Mesendoderm (in vitro differentiated cells): ENCODE measurements at places on chromosomes 2 and 18.

- DNase-seq = no peak
Measured at GRCh38 chr2:12543978-12544558, 172.7 kb upstream of the TRIB2 start.

- DNase-seq = no peak
Measured at GRCh38 chr2:237478979-237479378, 8.1 kb upstream of the MLPH start.

DNA sequence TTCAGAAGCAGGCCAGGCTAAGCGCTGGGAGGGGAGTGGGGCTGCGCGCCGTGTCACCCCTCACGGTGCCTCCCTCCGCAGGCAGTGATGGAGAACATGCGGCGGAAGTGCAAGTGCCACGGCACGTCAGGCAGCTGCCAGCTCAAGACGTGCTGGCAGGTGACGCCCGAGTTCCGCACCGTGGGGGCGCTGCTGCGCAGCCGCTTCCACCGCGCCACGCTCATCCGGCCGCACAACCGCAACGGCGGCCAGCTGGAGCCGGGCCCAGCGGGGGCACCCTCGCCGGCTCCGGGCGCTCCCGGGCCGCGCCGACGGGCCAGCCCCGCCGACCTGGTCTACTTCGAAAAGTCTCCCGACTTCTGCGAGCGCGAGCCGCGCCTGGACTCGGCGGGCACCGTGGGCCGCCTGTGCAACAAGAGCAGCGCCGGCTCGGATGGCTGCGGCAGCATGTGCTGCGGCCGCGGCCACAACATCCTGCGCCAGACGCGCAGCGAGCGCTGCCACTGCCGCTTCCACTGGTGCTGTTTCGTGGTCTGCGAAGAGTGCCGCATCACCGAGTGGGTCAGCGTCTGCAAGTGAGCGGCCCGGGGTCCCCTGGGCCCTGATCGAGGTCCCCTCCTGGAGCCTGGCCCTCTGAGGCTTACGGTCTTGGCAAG lies 12.2 kb downstream of the WNT10A start:
- peak; percentile 66 for DNase-seq

DNA sequence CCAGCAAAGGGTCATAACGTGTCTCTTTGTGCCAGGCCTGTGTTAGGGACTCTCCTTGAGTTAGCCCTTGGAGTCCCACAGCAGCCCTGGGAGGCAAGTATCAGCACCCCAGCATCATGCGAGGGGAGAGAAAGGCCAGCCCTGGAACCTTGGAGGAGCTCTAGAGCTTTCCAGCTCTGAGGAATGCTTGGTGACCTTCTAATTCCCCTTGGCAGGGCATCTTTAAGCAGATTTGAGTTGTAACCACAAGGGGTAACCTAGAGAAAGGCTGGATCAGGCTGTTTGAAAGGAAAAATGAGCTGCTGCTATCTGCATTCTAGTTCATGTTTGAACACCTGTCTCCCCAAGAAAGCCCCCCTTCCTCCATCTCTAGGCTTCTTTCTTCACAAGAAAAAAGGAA lies 23.8 kb upstream of the ODC1 start:
- peak; percentile 62 for DNase-seq

- DNase-seq = no peak
Measured at GRCh38 chr2:42768706-42769256, 4.8 kb upstream of the OXER1 start.

DNA sequence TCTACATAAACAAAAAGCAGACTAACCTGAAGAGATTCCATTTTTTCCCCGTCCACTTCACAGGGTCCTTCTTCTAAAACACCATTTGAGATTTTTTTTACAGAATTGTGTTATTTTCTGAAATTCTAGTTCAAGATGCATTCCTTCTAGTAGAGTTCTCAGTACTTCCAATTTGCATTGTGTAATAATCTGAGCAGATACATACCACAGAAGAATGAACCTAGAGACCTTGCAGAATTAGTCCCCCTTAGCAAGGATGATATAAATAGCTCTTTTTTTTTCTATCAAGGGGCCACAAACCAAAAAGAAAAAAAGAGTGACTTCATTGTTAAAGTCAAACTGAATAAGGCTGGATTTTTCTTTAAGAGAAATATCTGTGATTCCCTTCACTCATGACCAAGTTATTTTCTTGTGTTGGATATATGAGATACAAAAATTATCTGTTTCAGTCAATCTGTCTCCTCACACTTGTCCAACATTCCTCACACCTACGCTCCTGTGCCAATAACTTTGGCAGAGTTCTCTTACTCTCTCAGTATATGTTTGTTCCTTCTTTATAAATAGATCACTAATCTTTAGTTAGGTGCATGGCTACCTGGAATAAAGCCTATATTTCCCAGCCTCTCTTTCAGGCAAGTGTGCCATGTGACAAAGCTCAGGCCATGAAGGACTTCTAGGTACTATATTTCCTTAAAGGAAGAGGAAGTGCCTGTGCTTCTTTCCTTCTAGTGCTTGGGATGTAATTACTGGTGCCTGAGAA lies 183.5 kb downstream of the ZNF385B start:
- no peak for DNase-seq

DNA sequence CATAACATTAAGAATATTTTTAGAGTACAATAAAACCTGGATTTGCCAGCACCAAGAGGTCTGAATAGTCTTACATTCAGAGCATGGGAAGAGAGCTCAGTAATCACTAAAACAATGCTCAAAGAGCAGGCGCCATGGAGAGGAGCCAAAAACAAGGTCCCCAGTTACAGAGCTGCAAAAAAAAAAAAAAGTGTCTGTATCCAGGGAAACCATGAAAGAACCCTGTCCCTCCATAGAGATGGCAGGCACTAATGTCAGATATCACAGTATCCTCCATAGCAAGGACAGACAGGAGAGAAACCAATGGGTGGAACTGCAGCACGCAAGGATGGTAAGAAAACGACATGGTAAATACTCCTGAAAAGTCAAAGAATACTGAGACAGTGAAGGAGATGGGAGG lies 19.5 kb downstream of the FBXO15 start:
- no peak for DNase-seq

GRCh38 chr2:236136538-236136937 lies 31.6 kb downstream of the GBX2 start:
- no peak for DNase-seq

DNA sequence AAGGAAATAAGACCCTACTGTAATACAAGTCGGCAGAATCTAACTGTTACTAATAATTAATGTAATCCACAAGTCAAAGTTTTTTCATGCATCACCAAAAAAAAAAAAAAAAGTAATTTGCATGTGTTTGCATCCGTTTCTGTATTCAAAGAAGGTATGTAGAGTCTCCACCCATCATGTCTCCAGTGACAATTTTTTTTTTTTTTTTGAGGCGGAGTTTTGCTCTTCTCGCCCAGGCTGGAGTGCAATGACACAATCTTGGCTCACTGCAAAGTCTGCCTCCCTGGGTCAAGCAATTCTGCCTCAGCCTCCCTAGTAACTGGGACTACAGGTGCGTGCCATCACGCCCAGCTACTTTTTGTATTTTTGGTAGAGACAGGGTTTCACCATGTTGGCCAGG lies 24.2 kb upstream of the NFU1 start:
- no peak for DNase-seq

DNA sequence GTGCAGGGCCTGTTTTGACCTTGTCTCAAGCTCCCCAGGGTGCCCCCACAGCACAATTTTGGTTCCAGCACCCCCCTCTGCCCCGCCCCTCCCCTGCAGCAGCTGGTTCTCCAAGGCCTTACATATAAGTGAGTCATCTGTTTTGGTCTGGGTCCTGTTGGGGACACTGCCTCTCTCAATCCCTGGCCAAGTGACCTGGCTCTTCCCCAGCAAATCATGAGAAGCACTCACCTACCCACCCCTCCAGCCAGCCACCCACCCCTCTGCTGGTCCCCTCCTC lies 90.5 kb downstream of the INHBB start:
- no peak for DNase-seq

DNA sequence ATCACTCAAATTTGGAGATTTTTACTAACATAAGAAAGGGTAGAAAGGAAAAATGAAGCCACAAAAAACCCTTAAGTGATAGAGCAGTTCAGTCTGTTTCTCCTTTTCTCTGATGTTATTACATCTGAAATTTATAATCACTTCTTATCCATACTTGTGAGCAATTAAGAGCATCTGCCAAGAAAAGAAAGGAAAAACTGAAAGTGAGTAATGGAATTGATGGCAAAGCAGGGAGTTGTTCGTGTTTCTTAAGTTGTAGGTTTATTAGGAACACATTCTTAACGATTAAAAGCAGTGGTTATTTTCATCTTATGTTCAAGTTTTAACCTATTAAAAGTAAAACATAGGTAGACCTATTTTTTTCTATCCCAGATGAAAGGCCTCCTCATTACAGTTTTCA lies 277.7 kb downstream of the RND3 start:
- no peak for DNase-seq

GRCh38 chr18:3333056-3333720 lies 71.3 kb downstream of the MYL12B start:
- DNase-seq = no peak

DNA sequence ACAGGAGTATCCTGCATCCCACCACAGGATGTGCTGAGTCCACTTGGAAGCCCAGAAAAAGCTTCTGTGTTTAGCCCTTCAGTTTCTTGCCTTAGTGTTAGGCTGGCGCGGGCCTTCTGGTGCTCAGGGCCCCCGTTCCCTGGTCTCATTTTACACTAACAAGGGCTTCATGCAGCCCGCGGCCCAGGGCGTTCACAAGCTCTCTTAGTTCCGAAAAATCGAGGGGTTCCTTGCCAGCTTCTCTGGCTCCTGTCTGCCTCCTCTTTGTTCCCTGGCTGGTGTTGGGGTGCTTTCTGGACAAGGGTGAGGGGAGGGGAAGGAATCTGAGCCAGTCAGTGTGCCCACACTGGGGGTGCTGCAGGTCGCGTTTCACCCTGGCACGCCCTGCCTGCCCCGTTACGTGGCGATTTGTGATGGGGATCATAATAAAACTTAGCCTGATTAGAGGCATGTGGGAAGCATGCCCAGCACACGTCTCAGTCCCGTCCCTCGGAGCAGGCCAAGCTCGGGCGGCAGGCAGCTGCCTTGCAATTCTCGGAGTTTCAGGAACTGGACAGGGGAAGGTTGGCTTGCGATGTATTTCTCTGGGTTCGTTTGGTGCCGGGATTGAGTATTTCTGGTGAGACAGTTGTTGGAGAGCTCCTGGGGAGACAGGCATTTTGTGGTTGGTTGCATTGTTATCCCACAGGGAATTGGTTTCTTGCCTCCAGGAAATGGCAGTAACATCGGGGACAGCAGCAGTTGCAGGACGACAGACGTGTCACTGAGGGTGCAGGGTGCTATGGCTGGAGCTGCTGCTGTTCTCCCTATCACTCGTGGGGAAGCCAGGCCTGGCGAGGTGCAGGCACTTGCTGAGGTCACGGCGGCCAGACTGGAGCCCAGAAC lies 22.9 kb downstream of the SH3BP4 start:
- peak; percentile 85 for DNase-seq

DNA sequence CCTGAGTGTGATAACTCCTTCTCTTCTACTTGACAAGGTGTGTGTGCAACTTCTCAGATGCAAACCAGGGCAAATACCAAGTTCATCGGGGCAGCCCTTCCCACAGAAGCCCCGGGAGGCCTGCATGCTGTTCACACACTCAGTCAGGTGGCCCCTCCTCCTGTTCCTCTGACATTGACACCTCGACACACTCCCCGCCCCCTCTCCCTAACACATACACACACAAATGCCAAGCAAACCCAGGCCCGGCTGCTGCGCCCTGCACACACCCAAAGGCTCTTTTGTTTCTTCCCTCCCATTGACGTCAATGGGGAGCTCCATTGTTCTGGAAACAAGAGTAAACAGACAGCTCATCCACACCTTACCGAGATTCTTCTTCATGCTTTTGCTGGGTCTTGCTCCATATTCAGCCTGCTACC lies 1.7 kb upstream of the PER2 start:
- DNase-seq = peak; percentile 88

- DNase-seq = peak; percentile 23
Measured at GRCh38 chr2:70613521-70613920, 59.9 kb upstream of the TGFA start.

GRCh38 chr2:234705108-234705507 lies 208.2 kb upstream of the ARL4C start:
- peak; percentile 73 for DNase-seq

GRCh38 chr18:50373561-50374219 lies 1.2 kb upstream of the SKA1 start:
- peak; percentile 65 for DNase-seq

GRCh38 chr2:8584174-8585066 lies 97.4 kb upstream of the ID2 start:
- no peak for DNase-seq

- peak; percentile 88 for DNase-seq
Measured at GRCh38 chr18:61551586-61551985, 218.4 kb downstream of the CDH20 start.

DNA sequence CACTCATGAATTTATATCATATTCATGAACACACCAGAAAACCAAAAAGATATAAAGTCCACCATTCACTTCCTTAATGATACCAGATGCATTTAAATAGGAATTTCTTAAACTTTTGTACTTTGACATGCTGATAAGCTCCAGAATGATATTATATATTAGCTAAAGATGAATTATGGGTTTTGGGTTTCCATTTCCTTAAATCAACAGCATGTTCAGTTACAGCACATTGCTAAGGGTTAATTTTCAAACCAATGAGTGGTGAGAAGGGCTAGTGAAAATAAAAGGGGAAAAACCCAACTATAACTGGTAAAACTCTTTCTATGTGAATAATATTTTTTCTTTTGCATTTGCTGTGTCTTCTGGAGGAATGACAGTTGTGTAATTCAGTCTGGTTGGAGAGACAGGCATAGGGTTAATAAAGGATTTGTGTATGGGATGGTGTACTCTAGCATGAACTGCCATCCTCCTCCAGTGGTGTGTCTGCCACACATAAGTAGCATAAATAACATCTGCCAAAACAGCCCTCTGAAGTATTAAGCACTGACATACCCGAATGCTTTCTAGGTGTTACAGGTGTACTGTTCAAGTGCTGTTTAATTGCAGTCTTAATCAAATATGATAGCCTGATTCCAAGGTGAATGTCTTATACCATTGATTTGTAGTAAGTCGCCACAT lies 19.3 kb upstream of the CPS1 start:
- no peak for DNase-seq

GRCh38 chr18:51340332-51340731 lies 142.9 kb upstream of the MEX3C start:
- DNase-seq = no peak

GRCh38 chr2:137208431-137208891 lies 443.1 kb downstream of the THSD7B start:
- DNase-seq = peak; percentile 33
